CD4-positive, CD25-positive, alpha-beta regulatory T cell (primary cell): ENCODE measurements at places on chromosomes 3 and 15. TPM values are rescaled to one million over a fixed set of nuclear protein-coding genes. Genes with fewer than 3 reads are reported as not detected.
A peak's percentile ranks its signal among the peaks of the same experiment; 100 is the strongest.

DNA sequence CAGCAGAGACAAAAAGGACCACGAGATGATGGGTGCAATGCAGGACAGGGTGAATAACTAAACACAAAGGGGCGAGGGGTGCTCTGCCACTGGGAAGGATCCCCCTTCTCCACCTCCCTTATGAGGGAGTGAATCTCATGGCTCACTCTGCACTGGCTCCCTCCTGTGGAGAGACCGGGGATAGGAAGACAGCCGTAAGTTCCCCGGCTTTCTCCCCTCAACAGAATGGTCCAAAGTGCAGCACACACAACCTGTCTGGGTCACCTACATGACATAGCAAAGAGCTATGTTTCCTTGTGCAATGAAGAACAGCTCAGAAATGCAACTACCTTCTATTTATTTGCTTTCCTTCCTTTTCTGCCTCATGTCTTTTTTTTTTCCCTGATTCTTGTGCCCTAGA, 7.8 kb upstream of the ACSBG1 start:
- no peaks in the 10 kb centered on the region for H3K27me3 ChIP-seq
- no peak for DNase-seq
- H3K36me3 ChIP-seq, result no peaks in the 10 kb centered on the region
- H3K4me3 ChIP-seq, result no peak overlapping the region
- no peaks in the 10 kb centered on the region for H3K4me1 ChIP-seq

GRCh38 chr15:74983725-74984231, 11.6 kb upstream of the SCAMP5 start:
- H3K4me3 ChIP-seq, result no peak overlapping the region
- DNase-seq, result peak; percentile 64
- H3K4me1 ChIP-seq, result no peaks in the 10 kb centered on the region
- no peak overlapping the region for H3K27ac ChIP-seq

- H3K36me3 ChIP-seq, result no peaks in the 10 kb centered on the region
- no peak overlapping the region for H3K4me3 ChIP-seq
- H3K27me3 ChIP-seq, result no peaks in the 10 kb centered on the region
- H3K4me1 ChIP-seq, result no peaks in the 10 kb centered on the region
Measured at GRCh38 chr3:161150001-161150525, 44.9 kb upstream of the B3GALNT1 start.

GRCh38 chr3:25153136-25153535, 274.9 kb upstream of the RARB start:
- no peaks in the 10 kb centered on the region for H3K27me3 ChIP-seq
- no peak for DNase-seq
- H3K27ac ChIP-seq, result no peak overlapping the region
- no peaks in the 10 kb centered on the region for H3K36me3 ChIP-seq
- no peak overlapping the region for H3K4me3 ChIP-seq

DNA sequence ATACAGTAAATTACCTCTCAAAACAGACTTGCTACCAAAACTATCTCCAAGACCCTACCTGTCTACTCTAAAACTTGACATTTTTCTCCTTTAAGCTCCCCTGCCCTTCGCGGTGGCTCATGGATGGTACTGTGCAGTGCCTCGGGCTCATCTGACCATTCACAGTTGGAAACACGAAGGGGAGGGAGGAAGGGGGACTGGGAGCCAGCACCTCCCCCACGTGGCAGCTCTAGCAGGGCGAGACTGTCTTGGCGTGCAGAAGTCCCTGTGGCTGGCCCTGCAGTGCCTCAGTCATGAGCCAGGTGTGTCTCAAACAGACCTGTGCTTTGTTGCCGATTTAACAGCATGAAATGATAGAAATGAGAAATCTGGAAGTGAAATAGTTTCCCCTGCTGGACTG, 372.0 kb downstream of the GABRG3 start:
- no peaks in the 10 kb centered on the region for H3K36me3 ChIP-seq
- no peak for DNase-seq
- H3K4me3 ChIP-seq, result no peak overlapping the region
- H3K4me1 ChIP-seq, result no peaks in the 10 kb centered on the region
- H3K27ac ChIP-seq, result no peak overlapping the region

GRCh38 chr15:94004697-94005096, 226.7 kb upstream of the MCTP2 start:
- H3K27me3 ChIP-seq, result no peaks in the 10 kb centered on the region
- H3K4me3 ChIP-seq, result no peak overlapping the region
- no peak for DNase-seq
- H3K4me1 ChIP-seq, result no peaks in the 10 kb centered on the region

GRCh38 chr3:161551697-161552096, 55.1 kb downstream of the OTOL1 start:
- H3K36me3 ChIP-seq, result no peaks in the 10 kb centered on the region
- no peak for DNase-seq
- H3K4me1 ChIP-seq, result no peaks in the 10 kb centered on the region

GRCh38 chr15:78828920-78829319, 17.7 kb upstream of the ADAMTS7 start:
- DNase-seq, result no peak
- H3K27ac ChIP-seq, result no peak overlapping the region
- no peaks in the 10 kb centered on the region for H3K36me3 ChIP-seq
- H3K4me1 ChIP-seq, result peaks cover 5% of the 10 kb centered on the region
- no peak overlapping the region for H3K4me3 ChIP-seq

- no peak overlapping the region for H3K4me3 ChIP-seq
- H3K4me1 ChIP-seq, result no peaks in the 10 kb centered on the region
- no peaks in the 10 kb centered on the region for H3K27me3 ChIP-seq
- no peak for DNase-seq
- H3K27ac ChIP-seq, result no peak overlapping the region
Measured at GRCh38 chr3:127751782-127752181, 70.5 kb downstream of the MGLL start.

- DNase-seq, result no peak
- H3K4me1 ChIP-seq, result no peaks in the 10 kb centered on the region
- no peaks in the 10 kb centered on the region for H3K36me3 ChIP-seq
- no peak overlapping the region for H3K27ac ChIP-seq
Measured at GRCh38 chr3:88661433-88661824, 446.0 kb upstream of the EPHA3 start.

DNA sequence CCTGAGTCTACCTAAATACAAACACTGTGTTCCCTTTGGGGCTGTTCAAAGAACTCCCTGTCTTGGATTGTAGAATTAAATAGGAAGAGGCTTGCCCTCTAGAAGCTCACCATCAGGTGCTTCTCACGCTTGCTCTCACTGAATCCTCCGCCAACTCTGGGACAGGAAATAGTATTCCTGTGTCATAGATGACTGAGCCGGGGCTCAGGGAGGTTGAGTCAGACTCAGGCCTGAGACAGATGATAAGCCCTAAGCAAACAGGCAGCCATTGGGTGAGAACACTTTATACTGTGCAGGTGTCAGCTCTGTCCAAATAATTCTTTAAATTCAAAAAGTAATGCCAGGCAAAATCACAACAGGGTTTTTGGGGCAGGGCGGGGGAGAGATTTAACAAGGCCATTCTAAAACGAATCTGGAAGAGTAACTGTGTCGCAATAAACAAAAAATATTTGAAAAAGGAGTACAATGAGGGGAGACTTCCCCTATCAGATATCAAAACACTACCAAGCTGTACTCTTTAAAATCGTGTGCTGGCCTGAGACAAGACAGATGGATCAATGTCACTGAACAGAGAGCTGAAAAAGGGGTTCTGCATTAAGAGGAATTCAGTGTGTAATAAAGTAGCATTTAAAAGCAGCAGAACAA, 59.0 kb downstream of the EPHB3 start:
- no peak for DNase-seq
- no peaks in the 10 kb centered on the region for H3K36me3 ChIP-seq
- H3K4me1 ChIP-seq, result no peaks in the 10 kb centered on the region
- H3K27me3 ChIP-seq, result peaks cover 4% of the 10 kb centered on the region
- no peak overlapping the region for H3K4me3 ChIP-seq

GRCh38 chr15:73737535-73737934, 15.6 kb downstream of the INSYN1 start:
- H3K27me3 ChIP-seq, result no peaks in the 10 kb centered on the region
- H3K4me1 ChIP-seq, result no peaks in the 10 kb centered on the region
- no peak overlapping the region for H3K4me3 ChIP-seq
- DNase-seq, result no peak

DNA sequence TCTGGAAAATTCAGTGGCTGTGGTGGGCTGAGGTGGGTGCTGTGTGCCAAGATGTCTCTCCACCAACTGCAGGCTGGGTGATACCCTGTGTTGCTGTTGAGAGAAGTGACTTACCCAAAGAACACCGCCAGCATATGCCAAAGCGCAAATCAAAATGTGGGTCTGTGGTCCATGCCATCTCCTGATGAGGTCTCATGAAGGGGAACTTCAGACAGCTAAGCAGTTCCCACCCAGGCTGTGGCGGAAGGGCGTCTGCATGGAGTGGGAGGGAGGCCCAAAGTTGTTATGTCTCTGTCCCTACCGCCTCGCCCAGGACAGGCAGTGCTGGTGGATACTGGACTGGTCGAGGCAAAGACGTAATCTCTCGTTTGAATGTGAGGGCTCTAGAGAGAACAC, 70.9 kb upstream of the PLXNA1 start:
- peak overlapping the region; percentile 70 for H3K27ac ChIP-seq
- no peak for DNase-seq
- peaks cover 26% of the 10 kb centered on the region for H3K4me1 ChIP-seq
- H3K36me3 ChIP-seq, result no peaks in the 10 kb centered on the region

GRCh38 chr3:81723732-81724313, 37.6 kb downstream of the GBE1 start:
- no peaks in the 10 kb centered on the region for H3K27me3 ChIP-seq
- H3K4me3 ChIP-seq, result no peak overlapping the region
- H3K4me1 ChIP-seq, result no peaks in the 10 kb centered on the region
- no peak overlapping the region for H3K27ac ChIP-seq

DNA sequence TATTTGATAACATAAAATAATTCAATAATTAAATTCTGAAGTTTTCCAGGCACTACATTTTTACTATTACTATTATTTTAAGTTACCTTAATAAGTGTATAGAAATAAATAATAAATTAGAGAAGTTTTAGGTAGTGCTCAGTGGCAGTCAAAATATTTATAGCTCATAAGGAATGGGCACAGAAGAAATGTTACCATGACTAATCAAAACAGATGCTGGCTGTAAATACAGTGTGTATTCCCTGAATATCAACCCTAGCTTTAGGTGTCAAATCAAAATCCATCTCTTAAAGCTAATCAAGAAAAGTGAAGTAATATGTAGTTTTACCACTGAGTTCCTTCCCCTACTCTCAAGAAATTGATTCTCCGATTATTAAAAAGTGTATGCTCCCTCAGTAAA, 35.5 kb downstream of the ZBTB20 start:
- H3K4me3 ChIP-seq, result no peak overlapping the region
- no peak for DNase-seq
- no peak overlapping the region for H3K27ac ChIP-seq
- H3K4me1 ChIP-seq, result peaks cover 4% of the 10 kb centered on the region

- no peak for DNase-seq
- H3K27me3 ChIP-seq, result no peaks in the 10 kb centered on the region
- H3K27ac ChIP-seq, result no peak overlapping the region
- H3K4me1 ChIP-seq, result no peaks in the 10 kb centered on the region
Measured at GRCh38 chr3:68664276-68664675, 268.1 kb downstream of the TAFA4 start.

GRCh38 chr3:50876947-50877346, 202.2 kb downstream of the DOCK3 start:
- H3K4me1 ChIP-seq, result no peaks in the 10 kb centered on the region
- H3K27me3 ChIP-seq, result peaks cover 4% of the 10 kb centered on the region
- H3K4me3 ChIP-seq, result no peak overlapping the region
- no peak for DNase-seq

- no peak overlapping the region for H3K4me3 ChIP-seq
- H3K4me1 ChIP-seq, result no peaks in the 10 kb centered on the region
- no peak for DNase-seq
- no peak overlapping the region for H3K27ac ChIP-seq
Measured at GRCh38 chr3:172913911-172914655, 163.6 kb downstream of the ECT2 start.

DNA sequence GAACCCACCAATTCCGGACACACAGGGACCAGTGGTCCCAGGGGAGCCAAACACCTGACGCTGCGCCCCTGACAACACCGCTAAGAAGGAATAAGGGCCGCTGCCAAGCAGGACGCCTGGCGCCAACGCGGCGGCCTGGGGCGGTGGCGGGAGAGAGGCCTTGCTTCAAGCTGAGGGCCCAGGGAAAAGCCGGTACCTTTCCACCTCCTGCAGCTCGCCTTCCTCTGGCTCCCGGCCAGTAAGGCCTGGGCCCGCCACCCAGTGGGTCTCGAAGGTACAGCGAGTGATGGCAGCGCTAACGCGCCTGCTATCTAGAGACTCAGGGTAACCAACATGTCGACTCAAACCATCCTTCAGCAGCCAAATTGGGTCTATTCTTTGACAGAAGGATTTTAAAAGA, 1074.1 kb downstream of the SI start:
- no peaks in the 10 kb centered on the region for H3K36me3 ChIP-seq
- no peak for DNase-seq
- H3K27me3 ChIP-seq, result no peaks in the 10 kb centered on the region
- H3K4me1 ChIP-seq, result no peaks in the 10 kb centered on the region

DNA sequence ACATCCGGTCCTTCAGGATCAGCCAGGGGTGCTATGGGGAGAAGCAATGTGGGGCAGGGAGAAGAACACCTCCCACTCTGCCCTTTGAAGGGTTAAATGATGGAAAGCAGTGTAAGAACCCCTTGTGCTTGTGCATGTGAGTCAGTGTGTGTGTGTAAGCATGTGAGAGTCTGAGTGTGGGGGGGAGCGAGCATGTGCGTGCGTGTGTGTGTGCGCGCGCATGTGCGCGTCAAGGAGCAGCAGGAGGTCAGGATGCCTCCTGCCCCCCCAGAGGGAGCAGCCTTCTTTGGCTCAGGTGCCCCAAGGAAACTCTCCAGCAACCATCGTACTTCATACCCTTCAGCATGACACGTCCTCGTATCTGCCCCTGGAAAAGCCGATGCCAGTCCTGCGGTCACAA, 30.3 kb downstream of the GALNT15 start:
- no peak overlapping the region for H3K4me3 ChIP-seq
- H3K36me3 ChIP-seq, result no peaks in the 10 kb centered on the region
- DNase-seq, result no peak
- no peak overlapping the region for H3K27ac ChIP-seq

DNA sequence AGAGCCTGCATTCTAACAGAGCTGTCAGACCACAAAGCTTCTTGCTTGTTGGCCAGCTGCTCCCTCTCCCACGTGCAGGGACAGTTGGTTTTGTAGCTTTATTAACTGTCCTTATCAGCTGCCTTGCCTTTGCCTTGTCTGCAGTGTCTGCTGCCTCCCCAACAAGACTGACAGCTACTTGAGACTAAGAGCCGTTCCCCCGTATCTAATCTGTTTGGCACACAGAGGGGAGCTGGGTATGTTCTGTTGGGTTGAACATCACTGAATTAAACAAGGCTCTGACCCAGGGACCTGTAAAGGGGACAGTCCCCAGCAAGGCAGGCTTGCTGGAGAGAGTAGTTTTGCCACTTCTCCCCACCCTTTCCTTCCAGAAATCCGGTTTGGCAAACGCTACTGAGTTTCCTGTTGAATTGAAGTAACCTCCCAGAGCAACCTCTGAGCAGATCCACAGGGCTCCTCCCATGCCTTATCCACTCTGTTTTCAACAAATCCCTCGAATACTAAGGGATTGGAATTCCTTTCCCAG, 116.1 kb downstream of the ANP32A start:
- H3K36me3 ChIP-seq, result no peaks in the 10 kb centered on the region
- no peaks in the 10 kb centered on the region for H3K27me3 ChIP-seq
- H3K4me3 ChIP-seq, result no peak overlapping the region
- H3K27ac ChIP-seq, result no peak overlapping the region
- DNase-seq, result no peak

Gene CD96
- total RNA-seq, result 125 TPM

Gene PRKCI
- 20.8 TPM for total RNA-seq

Gene LTK
- total RNA-seq, result 2.0 TPM

Gene AMT
- 13.3 TPM for total RNA-seq

Gene SPTBN5
- total RNA-seq, result 2.7 TPM

Gene C2CD4A
- 0.17 TPM for total RNA-seq

Gene NBEAL2
- total RNA-seq, result 429 TPM

Gene RYR3
- 0.05 TPM for total RNA-seq

Gene ZBTB47
- 0.49 TPM for total RNA-seq

Gene BFSP2
- 6.6 TPM for total RNA-seq

Gene ALPK3
- total RNA-seq, result 0.22 TPM

Gene ZNF501
- 0.67 TPM for total RNA-seq

Gene CDHR4
- 0.32 TPM for total RNA-seq
